Muscle of leg (tissue), 16 donors: ENCODE measurements at places on chromosomes 4 and X.

- DNase-seq = no peak
Observed at GRCh38 chrX:148885203-148885602, 384.8 kb downstream of the AFF2 start.

DNA sequence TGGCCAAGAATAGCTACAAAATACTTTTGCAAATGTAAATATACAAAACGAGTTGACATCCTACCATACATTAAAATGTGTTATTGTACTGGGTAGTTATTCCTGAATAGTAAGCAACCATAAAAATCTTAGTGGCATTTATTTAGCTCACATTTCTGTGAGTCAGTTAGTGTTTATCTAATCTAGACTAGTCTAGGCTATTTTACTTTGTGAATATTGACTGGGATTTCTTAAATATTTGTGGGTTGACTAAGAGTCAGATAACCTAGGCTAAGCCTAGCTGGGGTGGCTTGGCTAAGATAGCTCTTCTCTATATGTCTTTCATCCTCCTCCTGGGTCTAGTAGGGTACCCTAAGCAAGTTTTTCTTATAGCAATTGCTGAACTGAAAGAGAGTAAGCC lies 543.8 kb upstream of the DIAPH2 start:
- no peak for DNase-seq

DNA sequence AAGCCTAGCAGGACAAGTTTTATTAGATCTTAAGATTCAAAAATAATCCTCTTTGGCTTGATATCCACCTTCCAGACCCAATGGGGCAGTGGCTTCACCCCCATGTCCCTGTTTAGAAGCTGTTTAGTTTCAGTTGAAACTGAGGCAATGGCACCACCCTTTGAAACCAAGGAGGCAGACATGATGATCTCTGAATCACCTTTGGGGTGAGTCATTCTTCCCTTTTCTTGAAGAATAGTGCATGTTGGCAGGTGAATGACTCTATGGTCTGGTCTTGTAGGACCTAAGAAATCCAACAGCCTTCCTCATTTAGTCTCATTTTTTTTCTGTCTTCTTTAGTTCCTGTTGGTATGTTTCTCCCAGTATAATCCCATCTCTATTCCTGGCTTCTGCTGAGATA lies 29.5 kb upstream of the BMP15 start:
- DNase-seq = no peak

DNA sequence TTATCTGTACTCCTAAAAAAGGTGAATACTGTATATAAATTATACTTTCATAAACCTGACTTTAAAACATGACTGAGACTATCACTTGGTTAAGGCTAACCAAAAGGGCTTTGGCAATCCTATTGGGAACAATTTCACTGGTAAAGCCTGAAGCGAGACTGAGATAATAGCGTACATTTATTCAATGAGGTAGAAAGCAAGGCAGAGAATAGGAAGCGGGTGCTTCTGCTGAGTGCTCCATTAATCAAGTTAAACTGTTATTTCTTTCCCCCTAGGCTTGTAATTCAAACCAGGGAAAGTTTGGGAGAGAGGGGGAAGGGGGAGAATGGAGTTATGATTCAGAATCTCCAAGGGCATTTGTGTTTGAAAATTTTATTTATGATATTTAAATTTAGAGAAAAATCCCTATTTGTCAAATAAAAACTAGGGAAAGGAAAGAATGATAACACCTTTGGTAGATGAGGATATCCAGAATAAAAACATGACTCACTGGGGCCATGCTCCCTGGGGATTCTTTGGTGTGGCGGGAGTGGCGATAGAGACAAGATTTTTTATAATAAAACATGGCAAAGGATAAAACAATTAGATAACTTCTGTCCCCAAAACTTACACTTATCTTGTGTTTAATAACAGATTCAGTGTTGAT lies 34.6 kb upstream of the SORBS2 start:
- DNase-seq = no peak

DNA sequence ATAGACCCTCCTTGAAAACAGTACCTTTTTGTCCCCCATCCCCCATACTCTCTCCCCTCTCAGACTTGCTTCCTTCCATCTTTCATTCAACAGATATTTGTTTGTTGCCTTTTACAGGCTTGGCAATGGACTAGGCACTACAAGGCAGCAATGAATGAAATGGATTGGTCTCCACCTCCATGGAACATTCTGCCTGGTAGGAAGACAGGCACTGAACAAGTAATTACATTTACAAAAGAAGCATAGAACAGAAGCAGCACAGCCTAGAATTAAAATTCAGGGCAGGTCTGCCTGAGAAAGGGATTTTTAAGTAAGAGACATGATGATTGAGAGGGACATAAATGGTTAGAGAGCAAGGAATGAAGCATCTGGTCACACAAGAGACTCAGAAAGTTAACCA lies 346.1 kb downstream of the GRXCR1 start:
- DNase-seq = no peak

DNA sequence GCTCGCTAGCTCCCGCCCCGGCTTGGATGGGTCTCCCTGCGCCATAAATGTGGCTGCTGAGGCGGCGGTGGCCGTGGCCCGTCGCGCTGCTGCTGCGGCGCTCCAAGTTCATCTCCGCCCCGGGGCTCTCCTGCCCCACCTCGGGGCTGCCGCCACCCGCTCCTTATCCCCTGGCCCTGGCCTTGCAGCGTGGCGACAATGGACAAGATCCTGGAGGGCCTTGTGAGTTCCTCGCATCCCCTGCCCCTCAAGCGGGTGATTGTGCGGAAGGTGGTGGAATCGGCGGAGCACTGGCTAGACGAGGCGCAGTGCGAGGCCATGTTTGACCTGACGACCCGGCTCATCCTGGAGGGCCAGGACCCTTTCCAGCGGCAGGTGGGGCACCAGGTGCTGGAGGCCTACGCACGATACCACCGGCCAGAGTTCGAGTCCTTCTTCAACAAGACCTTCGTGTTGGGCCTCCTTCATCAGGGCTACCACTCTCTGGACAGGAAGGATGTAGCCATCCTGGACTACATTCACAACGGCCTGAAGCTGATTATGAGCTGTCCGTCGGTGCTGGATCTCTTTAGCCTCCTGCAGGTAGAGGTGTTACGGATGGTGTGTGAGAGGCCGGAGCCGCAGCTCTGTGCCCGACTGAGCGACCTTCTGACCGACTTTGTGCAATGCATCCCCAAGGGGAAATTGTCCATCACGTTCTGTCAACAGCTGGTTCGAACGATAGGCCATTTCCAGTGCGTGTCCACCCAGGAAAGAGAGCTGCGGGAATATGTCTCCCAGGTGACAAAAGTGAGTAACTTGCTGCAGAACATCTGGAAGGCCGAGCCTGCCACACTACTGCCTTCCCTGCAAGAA lies 763 bp downstream of the USP38 start:
- DNase-seq = peak; percentile 23

- peak; percentile 0 for DNase-seq
Observed at GRCh38 chrX:83759872-83760271, 101.1 kb upstream of the CYLC1 start.

DNA sequence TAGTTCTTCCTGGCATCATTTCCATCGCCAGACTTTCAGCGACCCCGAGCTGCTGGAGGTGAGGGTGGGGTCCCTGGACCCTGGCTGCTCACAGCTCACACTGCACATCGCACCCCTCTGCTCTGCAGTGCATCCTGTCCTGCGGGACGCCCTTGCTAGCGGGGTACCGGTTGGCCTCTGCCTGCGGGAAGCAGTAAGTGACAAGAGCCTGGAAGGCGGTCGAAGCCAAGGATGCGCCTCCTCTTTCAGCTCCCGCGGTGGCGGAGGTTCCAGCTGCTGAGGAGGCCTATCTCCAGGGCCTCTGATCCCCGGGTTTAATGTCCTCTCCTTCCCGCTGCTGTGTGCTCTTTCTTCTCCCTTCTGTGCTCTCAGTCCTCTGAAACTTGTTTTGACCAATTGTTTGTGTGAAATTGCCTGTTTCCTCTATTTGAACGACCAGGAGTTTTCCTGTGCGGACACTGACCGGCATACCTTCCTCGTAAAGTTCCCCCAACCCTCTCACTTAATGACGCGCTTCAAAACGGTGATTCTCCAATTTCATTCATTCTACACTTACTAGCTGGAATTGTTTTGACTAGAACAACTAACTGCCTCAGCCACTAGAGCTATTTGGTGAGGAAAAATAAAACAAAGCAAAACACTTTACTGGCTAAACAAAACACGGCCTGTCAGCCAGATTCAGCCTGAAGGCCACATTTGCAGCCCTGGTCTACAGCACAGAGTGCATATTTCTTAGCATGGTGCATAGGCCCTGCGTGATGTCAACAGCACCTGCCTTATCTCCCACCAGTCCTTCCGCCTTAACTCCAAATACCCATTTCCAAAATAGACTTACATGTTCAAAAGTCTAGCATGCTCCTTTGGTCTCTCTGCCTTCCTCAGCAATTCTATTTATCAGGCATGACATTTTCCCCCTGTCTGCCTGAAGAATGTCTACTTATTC lies 28.0 kb downstream of the MGAT4D start:
- peak; percentile 13 for DNase-seq
